ENCODE measurements at places on chromosomes 11 and 22.

- no peak for DNase-seq
Measured at GRCh38 chr22:48104102-48104738, 1341.8 kb downstream of the TBC1D22A start.

DNA sequence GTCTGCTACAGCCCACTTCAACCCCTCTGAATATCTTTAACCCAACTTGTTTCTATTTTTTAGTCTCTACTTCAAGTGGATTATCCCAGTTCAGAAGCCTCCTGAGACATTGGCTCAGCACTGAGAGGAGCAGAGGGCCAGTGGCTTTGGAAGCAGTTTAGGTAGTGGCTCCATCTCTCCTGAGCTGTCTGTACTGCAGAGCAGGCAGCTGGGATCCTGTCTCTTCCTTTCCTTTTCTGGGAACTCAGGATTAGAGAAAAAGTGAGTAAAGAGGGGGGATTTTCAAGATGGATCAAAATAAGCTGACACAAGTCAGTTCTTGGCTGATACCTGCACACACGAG is 512.0 kb downstream of the OPCML start:
- DNase-seq = no peak

- no peak for DNase-seq
Measured at GRCh38 chr11:660281-660680, 23.2 kb downstream of the DRD4 start.

DNA sequence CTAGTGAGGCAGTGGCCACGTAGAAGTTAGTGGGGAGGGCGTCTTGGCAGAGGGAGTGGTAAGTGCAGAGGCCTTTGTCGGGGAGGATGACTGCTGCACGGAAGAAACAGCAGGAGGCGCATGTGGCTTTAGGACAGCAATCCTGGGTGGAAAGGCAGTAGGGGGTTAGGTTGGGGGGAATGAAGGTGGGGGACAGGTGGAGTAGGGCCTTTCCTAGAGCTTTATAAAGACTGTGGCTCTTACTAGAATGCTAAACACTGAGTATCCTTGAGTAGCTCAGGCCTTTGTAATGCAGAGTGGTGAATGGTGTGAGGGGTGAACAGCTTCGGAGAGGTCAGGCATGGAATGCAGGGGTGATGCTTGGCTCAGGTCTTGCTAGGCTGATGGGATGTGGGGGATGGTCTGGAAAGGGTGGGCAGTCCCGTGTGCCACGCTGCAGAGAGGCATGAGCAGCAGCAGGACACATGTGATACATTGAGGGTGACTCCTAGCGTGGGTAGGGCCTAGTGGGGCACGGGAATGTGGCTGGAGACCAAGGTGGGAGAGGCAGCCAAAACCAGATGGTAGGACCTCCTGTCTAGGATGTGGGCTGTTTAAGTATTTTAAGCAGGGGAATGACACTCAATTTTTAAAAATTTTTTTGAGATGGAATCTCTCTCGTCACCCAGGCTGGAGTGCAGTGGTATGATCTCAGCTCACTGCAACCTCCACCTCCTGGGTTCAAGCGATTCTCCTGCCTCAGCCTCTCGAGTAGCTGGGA is 19.2 kb downstream of the AP2A2 start:
- peak; percentile 25 for DNase-seq

DNA sequence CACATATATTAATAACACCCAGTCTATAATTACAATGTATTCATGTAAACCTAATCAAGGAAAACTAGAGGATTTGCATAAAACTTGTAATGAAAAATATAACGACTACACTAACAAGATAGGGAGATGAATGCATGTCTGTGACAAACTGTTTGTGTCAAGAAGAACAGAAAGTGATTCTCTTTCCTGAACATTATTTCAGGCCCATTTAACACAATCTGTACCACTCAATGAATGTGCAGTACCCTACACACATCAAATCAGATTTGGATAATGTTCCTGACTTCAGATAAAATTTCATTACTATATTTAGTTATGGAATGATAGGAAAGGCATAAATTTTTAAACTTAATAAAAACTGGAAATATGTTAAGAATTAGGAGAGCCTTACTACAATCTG is 93.1 kb downstream of the CADM1 start:
- no peak for DNase-seq

DNA sequence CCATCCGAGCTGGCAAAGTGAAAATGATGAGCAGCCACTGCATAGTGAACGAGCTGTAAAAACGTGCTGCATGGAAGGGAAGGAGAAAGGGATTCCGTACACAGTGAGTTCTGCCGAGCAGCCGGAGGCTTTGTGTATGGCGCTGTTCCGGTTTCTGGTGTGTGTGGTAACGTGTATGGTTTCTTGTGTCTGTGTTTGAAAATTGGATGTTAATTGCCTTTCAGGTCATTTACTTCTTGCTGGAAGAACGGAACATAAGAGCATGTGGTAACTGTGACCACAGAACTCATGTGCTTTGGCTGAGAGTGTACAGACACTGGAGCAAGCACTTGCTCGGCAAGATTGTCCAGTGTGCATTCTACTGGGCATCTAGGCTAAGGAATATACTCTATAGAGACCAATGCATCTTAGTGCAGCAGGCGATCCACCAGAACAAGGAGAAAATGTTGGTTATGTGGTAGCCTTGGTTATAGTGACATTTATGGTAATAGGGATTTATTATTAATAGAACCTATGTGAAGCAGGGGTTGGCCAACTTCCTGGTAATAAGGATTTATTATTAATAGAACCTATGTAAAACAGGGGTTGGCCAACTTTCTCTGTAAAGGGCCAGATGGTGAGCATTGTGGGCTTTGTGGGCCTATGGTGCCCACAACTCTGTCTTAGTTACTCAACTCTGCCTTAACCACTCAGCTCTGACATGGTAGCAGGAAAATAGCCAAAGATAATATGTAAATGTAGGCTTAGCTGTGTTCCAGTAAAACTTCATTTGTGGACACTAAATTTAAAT is 49.2 kb downstream of the GRAMD1B start:
- no peak for DNase-seq

DNA sequence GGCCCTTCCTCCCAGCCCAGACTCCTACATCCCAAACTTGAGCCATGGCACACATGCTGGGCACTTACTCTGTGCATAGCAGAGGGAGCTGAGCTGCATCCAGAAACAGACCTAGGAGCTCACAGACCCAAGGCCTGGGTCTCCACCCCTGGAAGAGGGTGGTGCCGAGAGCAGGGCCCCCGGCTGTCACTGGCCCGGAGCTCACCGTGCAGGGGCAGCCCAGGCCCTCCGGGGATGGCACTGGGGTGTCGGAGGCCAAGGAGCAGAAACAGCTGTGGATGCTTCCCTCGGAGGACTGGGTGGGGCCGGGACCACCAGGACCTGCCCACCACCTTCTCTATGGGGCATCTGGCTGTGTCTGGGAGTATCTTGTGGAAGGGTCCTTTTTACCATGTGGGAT is 4.3 kb upstream of the APOBEC3A start:
- DNase-seq = no peak

DNA sequence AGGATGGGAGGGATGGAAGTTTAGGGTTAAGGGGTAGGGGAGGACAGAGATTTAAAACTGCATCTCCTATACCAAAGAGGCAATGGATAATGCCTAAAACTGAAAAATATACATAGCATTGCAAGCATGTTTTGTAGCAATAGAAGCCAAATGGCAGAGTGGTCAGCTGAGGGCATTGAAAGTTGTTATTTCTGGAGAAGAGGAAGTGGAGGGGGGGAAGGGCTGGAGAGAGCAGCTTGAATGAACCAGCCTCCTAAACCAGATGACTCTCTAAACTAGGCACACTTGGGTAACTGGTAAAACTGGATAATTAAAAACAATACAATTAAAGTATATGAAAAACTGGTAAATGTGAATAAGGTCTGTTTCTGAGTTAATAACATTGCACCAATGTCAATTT is 70.3 kb upstream of the TP53I11 start:
- no peak for DNase-seq

- no peak for DNase-seq
Measured at GRCh38 chr11:100543386-100543785, 143.7 kb upstream of the ARHGAP42 start.

DNA sequence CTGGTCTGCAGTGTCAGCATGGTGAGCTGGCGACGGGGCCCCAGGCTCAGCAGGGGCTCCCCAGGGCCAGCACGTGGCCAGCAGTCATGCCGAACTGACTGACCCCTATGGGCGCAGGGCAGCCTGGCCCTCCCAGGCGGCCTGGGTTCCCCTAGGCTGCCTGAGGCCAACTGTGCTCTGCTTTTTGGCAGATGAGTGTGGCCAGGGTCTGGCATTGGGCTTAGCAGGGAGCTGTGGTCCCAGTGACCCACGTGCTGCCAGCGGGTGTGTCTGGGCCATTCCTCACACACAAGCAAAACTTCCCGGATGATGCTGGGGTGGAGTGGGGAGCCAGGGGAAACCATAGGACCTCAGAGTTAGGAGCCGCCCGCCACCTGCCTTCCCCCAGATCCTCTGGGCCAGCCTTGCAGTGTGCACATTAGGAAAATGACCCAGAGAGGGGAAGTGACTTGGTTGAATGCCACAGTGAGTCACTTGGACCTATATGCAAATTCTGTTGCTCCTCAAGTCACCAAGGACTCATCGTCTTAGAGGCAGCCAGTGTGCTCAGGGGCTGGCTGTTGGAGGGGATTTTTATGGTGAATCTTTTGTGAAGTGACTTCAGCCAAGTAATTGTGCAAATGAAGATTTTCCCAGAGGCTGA is 6.5 kb downstream of the ADORA2A start:
- peak; percentile 25 for DNase-seq

GRCh38 chr11:82907371-82907770 is 5.8 kb downstream of the DDIAS start:
- no peak for DNase-seq

- DNase-seq = no peak
Measured at GRCh38 chr11:66465373-66466224, 1.1 kb upstream of the PELI3 start.

DNA sequence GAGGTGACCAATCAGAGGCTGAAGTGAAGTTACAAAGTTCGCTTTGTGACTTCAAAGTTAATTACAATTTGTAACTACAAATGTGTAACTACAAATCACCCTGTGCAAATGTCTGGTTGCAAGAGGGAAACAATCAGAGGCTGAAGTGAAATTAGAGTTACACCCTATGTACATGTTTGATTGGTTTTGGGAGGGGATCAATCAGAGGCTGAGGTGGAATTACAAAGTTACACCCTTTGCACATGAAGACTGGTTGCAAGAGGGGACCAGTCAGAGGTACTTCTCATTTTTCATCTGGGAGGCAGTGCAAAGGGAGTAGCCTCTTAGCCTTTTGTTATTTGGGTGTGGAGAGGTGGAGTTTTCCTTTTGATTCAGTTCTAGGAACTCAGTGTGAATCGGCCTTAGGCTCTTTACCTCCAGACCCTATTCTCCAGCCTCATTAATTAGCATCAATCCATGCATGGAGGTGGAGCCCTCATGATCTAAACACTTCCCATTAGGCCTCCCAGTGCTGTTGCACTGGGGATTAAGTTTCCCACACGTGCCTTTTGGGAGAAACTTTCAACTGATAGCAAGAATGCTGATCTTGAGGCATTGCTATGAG is 291.3 kb upstream of the MTNR1B start:
- no peak for DNase-seq
